H1 (cell line): ENCODE measurements at places on chromosomes 12 and 14.

GRCh38 chr14:96108061-96108795, 69.1 kb downstream of the C14orf132 start:
- no peak for DNase-seq
- no peak overlapping the region for H3K27ac ChIP-seq
- no peaks in the 10 kb centered on the region for H3K4me1 ChIP-seq
- H3K4me3 ChIP-seq: no peak overlapping the region

GRCh38 chr14:36583242-36583892, 953 bp upstream of the NKX2-8 start:
- H3K4me1 ChIP-seq: peaks cover 15% of the 10 kb centered on the region
- H3K27ac ChIP-seq: no peak overlapping the region
- H3K4me3 ChIP-seq: no peak overlapping the region

DNA sequence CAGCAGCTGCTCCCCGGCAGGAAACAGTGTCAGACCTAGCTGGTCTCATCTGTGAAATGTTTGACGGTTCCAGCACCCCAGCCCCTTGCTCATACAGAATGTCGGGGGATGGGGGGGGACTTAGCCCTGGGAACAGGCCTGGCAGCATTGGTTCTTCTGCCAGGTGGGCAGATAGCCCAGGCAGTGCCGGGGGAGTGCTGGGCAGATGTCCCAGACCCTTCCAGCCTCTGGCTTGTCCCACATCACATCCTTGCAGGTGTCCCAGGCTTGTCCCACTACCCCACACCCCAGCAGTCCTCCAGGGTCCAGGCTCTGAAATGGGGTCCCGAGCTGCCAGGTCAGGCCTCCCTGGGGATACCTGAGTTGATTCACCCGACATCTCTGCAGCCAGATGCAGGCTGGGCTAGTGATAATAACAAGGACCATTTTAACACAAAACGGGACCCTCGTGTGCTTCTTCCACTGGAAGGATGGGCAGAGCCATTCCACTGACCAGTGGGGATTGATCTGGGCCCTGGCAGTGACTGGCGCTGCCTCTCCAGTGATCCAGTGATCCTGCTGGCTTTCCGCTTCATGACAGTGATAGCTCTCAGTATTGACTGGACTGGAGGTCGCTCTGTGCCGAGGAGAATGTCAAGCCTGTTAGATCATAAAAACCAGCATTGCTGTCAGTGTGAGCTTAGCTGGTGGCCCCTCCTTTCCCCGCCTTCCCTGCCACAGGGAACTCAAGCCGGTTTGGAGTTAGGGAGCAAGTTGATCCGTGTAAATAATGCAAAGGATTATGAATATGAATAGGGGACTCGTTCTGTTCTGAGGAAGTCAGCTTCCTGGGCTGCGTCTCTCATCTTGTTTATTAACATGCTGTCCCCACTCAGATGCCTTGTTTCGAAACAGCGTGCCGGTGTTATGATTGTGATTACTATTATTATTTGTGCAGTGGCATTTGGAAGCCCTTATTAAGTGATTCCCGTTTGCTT, 180.6 kb downstream of the AACS start:
- H3K4me1 ChIP-seq: peaks cover 5% of the 10 kb centered on the region
- H3K36me3 ChIP-seq: peaks cover 2% of the 10 kb centered on the region; the same call in 1 of the 2 replicates
- no peak overlapping the region for H3K4me3 ChIP-seq
- H3K27me3 ChIP-seq: no peaks in the 10 kb centered on the region
- no peak for DNase-seq
- no peak overlapping the region for H3K27ac ChIP-seq

DNA sequence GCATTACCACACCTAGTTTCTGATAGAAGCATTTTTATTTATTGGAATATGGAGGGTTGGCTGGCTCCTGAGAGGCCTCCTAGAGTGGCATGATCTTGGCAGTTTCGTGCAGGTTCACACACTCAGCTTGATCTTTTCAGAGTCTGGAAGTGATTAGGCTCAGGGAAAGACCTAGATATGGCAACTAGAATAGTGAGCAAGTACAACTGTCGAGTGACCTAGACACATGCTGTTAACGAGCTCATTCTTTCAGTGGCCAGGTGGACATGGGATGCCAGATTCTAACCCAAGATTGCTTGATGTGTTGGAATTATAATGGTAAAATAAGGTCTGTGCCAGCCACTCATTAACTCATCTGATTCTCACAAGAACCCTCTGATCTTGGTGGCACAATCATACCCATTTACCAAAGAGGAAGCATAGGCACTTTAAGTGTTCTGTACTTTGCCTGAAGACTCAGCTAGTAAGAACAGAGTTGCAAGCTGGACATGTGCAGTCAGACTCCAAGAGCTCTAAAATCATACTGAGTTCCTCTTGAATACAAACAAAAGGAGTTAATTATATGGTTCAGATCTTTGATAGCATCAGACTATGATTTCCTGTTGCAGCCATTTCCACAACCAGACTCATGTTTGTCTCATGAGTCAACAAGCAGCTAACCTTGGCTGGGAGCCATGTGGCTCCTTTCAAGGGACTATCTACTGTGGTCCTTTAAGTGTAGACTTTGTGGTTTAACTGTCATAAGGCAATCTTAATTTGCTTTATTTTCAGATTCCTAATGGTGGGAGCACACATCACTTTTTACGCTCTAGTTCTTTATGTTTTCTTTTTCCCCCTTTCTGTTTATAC, 144.2 kb downstream of the PLEKHA5 start:
- peaks cover 56% of the 10 kb centered on the region for H3K36me3 ChIP-seq
- H3K4me1 ChIP-seq: no peaks in the 10 kb centered on the region
- no peak for DNase-seq
- no peaks in the 10 kb centered on the region for H3K27me3 ChIP-seq

DNA sequence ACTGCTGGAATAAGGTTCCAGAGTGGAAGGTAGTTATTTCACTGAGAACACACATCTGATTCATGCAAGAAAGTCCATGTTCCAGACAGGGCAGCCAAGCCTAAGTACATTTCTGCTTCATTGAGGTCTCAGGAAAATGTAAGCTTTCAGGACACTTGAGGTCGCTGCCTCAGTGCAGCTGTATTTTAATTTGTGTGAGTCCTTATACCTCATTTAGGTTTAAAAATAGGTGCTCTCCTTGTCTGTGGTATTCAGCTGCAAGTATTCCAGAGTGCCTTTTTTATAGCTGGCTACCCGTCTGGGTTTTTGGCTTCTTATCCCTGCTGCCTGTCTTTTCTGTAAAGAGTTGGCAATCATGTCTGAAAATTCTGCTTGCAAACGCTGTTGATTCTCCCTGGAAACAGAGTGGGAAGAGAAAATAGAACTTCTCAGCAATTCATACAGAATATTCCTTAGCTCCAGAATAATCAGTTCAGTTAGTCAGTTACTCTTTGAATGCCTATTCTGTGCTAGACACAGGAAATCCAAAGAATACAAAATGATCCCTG, 45.3 kb upstream of the PLBD1 start:
- H3K27ac ChIP-seq: no peak overlapping the region
- no peaks in the 10 kb centered on the region for H3K36me3 ChIP-seq
- DNase-seq: no peak
- H3K27me3 ChIP-seq: no peaks in the 10 kb centered on the region

DNA sequence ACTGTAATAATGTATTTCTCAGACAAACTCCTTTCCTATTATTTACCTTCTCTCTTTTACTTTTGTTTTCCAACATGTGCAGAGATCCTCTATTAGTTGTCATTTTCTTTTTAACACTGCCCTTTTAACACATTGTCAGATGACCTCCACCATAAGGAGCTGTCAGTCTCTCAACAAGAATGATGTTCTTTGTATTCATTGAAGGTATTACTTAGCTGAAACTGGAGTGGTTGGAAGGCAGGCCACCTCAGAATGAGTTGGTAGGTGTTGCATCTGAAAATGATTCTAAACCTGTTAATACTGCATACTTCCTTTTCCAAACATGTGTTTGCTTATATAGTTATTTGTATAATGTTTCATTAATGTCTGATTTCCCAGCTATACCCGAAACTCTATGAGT, 16.9 kb downstream of the TMEM117 start:
- H3K4me3 ChIP-seq: no peak overlapping the region
- no peaks in the 10 kb centered on the region for H3K4me1 ChIP-seq

DNA sequence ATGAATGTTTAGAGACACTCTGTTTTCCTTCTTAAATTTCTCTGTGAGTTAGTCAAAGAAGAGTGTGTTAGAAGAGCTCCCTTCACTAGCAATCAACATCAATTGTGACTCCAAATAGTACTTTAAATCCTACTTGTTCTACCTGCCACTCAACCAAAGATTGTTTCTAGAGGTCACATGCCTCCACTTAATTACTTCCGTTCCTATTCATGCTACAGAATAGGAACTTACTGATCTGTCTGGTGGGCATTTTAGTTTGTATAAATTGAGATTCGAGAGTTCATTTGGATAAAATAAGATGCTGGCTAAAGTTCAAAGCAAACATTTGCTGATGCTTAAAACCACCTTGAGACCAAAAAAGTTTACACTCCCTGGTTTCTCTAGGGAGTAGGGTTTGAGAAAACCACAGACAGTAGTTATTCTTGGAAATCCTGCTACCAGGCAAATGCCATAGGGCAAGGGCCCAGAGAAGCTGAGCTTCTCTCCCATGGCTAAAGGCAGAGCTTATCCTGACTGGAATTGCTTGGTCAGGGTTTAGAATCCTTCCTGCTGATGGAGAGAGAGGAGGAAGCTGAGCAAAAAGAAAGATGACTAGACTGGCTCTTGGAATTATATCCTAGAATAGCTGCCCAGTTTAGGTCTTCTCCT, 389.6 kb upstream of the ATP2B1 start:
- no peaks in the 10 kb centered on the region for H3K36me3 ChIP-seq
- no peak overlapping the region for H3K27ac ChIP-seq
- no peak overlapping the region for H3K4me3 ChIP-seq
- H3K27me3 ChIP-seq: no peaks in the 10 kb centered on the region
- DNase-seq: no peak
- no peaks in the 10 kb centered on the region for H3K4me1 ChIP-seq

DNA sequence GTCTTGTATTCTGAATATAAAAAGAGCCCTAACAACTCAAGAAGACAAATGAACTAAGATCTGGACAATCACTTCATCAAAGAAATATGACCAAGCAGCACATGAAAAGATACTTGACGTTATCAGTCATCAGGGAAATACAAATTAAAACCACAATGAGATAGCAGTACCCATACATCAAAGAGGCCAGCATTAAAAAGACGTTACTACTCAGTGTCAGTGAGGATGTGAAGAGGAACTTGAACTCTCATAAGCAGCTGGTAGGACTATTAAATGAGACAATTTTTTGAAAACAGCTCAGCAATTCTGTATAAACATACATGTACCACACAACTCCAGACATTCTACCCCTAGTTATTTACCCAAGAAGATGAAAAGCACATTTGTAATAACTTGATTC, 55.9 kb downstream of the FERMT2 start:
- peaks cover 17% of the 10 kb centered on the region; the same call in 1 of the 2 replicates for H3K36me3 ChIP-seq
- DNase-seq: no peak
- no peaks in the 10 kb centered on the region for H3K27me3 ChIP-seq
- H3K4me1 ChIP-seq: no peaks in the 10 kb centered on the region

GRCh38 chr14:56720703-56721460, 89.4 kb downstream of the OTX2 start:
- no peaks in the 10 kb centered on the region for H3K27me3 ChIP-seq
- H3K36me3 ChIP-seq: no peaks in the 10 kb centered on the region
- no peak overlapping the region for H3K27ac ChIP-seq
- no peak for DNase-seq
- no peak overlapping the region for H3K4me3 ChIP-seq
- H3K4me1 ChIP-seq: no peaks in the 10 kb centered on the region; the same call in 1 of the 2 replicates

DNA sequence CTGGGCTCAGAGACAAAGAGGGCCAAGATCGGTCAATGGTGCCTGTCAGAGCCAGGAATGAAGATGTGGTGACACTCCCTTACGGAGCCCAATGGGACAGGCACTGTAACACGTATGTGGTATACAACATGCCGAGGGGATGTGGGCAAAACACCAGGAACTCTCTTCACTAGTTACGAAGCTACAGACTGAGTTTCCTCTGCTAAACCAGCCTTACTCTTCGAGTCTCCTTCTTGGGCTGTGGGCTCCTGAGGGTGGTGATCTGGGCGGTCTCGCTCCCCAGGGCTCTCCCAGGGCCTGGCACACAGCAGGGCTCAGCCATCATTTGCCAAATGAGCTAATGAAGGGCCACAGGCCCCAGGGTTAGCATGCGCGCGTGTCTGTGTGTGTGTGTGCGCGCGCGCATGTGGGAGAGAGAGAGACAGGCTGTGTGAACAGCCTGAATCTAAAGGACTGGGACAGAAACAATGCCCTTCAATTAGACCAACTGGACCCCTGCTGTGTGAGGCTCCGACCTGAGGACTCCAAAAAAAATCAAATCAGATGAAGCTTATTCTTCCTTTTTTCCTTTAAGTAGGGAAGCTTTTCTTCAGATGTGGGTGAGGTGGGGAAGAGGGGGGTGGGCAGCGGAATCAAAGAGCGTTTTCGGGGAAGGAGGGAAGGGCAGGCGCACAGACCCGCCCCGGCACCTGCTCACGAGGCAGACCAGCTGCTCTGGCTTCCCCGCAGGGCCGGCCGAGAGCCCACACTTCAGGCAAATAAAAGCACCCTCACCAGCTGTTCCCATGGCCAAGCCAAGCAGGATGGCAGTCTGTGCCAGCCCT, 42.5 kb downstream of the CCDC88C start:
- no peaks in the 10 kb centered on the region for H3K27me3 ChIP-seq
- peak overlapping the region; percentile 21; the same call in 1 of the 2 replicates for H3K27ac ChIP-seq
- H3K4me3 ChIP-seq: no peak overlapping the region

DNA sequence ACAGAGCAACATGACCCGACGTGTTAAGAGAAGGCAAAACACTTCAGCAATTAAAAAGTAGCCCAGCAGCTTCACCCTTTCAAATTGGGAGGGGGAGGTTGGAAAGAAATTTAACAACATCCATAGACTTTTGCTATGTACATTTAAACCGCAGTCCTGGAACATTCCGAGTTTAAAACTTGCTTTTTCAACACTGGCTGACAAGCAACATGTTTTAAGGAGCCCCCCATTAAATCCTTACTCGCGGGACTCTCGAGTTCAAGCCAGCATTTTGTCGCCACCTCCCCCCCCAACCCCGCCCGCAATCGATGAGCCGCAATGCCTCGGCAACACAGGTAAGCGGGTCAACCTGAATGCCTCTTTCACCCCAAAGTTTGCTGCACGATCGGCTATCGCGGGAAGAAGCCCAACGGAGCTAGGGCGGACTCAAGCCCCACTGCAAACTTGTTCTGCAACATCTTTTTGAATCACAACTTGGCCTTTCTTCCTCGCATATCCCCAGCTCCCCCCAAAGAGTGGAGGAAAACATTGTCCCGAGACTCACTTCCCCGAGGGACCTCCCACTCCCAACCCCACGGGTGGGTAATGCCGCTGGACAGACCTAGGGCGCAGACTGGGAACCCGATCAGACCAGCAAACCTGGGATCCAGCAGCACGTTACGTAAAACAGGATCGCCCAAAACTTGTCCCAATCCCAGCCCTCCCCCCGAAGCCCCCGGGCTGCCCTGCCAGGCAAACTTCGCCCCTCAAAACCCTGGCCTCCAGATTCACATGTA, 777 bp downstream of the ZFP36L1 start:
- H3K27me3 ChIP-seq: no peaks in the 10 kb centered on the region
- peak overlapping the region; percentile 79 for H3K4me3 ChIP-seq
- peaks cover 14% of the 10 kb centered on the region for H3K4me1 ChIP-seq
- peaks cover 35% of the 10 kb centered on the region for H3K36me3 ChIP-seq
